Endothelial cell of umbilical vein (primary cell): ENCODE measurements at places on chromosomes 3 and 15. TPM values are rescaled to one million over a fixed set of nuclear protein-coding genes. Genes with fewer than 3 reads are reported as not detected.

The GOLGB1 gene
- total RNA-seq, result 32.2 and 42.7 TPM in 2 replicates

GRCh38 chr3:122689587-122689986, 8.9 kb downstream of the PARP14 start:
- H3K27me3 ChIP-seq, result no peaks in the 10 kb centered on the region
- peaks cover 30% of the 10 kb centered on the region for H3K36me3 ChIP-seq
- no peaks in the 10 kb centered on the region for H3K4me1 ChIP-seq
- no peak overlapping the region for H3K27ac ChIP-seq
- no peak overlapping the region for H3K4me3 ChIP-seq

DNA sequence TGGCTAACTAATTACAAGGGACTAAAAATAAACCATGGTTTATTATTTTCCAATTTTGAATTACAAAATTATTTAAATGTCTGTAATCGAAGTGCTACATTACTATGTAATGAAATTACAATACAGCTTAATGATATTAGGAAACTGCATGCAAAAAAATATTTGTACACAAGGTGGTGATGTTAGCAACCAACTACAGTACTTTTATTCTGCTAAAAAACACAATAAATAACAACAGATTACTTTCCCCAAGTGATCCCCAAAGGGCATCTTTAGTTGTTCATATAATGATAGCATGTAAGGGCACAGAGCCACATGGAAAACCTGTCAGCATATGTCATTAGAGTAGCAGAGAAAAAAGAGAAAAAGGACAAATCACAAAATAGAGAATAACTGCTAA, 147.5 kb upstream of the SOX2 start:
- no peak overlapping the region for H3K4me3 ChIP-seq
- no peak overlapping the region for H3K27ac ChIP-seq
- DNase-seq, result peak; percentile 22
- H3K4me1 ChIP-seq, result peaks cover 3% of the 10 kb centered on the region
- H3K36me3 ChIP-seq, result no peaks in the 10 kb centered on the region
- H3K27me3 ChIP-seq, result no peaks in the 10 kb centered on the region

DNA sequence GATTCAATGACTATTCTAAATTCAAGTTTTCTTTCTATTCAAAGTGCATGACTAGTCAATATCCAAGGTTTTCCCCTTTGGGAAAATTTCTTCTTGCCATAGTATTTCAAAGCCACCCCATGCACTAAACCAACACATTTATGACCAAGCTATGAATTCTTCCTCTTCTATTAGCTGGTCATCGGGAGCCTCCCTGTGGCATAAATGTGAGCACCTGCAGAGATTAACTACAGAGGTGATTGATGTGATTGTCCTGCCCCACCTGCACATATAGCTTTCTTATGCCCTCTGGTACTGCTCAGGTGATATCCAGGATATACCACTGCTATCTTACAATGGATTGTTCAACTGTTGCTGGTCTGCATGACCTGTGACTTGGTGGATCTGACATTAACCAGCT, 694.9 kb downstream of the ZBBX start:
- no peak overlapping the region for H3K27ac ChIP-seq
- no peak for DNase-seq
- no peaks in the 10 kb centered on the region for H3K4me1 ChIP-seq
- no peak overlapping the region for H3K4me3 ChIP-seq
- H3K36me3 ChIP-seq, result no peaks in the 10 kb centered on the region

GRCh38 chr15:93854088-93854487, 377.3 kb upstream of the MCTP2 start:
- no peak overlapping the region for H3K27ac ChIP-seq
- DNase-seq, result no peak
- no peaks in the 10 kb centered on the region for H3K4me1 ChIP-seq
- H3K36me3 ChIP-seq, result no peaks in the 10 kb centered on the region

DNA sequence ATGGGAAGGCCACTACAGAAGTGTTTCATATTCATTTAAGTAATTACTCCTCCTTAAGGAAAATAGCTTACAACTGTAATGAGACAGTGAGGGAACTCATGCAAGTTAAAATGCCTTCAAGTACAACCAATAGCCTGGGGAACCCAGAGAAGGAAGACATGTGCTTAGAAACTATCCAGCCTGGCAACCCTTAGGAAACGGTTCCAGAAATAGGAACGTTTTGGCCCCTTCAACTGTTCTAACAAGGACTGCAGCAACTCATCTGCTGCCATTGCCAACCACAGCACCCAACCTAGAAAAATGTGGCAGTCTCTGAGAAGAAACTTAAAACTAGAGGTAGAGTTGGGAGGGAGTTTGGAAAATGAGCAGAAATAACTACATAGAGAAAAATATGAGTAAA, 147.5 kb upstream of the STRIT1 start:
- no peaks in the 10 kb centered on the region for H3K27me3 ChIP-seq
- no peak overlapping the region for H3K4me3 ChIP-seq
- H3K27ac ChIP-seq, result no peak overlapping the region
- H3K4me1 ChIP-seq, result no peaks in the 10 kb centered on the region
- no peaks in the 10 kb centered on the region for H3K36me3 ChIP-seq
